Activated CD4-positive, alpha-beta memory T cell treated with anti-CD3 and anti-CD28 coated beads, Interleukin-2, amount 10 ng/mL, durations not matched to agents 7 days and 5 days (primary cell): ENCODE measurements at places on chromosomes 5 and 9. TPM values are rescaled to one million over a fixed set of nuclear protein-coding genes. Genes with fewer than 3 reads are reported as not detected.

The NFIL3 gene
- 100 TPM for total RNA-seq

- peaks cover 2% of the 10 kb centered on the region for H3K27me3 ChIP-seq
- H3K27ac ChIP-seq: no peak overlapping the region
- H3K4me1 ChIP-seq: no peaks in the 10 kb centered on the region
These were observed 98.1 kb upstream of the TUT7 start for GRCh38 chr9:86452201-86452828.

DNA sequence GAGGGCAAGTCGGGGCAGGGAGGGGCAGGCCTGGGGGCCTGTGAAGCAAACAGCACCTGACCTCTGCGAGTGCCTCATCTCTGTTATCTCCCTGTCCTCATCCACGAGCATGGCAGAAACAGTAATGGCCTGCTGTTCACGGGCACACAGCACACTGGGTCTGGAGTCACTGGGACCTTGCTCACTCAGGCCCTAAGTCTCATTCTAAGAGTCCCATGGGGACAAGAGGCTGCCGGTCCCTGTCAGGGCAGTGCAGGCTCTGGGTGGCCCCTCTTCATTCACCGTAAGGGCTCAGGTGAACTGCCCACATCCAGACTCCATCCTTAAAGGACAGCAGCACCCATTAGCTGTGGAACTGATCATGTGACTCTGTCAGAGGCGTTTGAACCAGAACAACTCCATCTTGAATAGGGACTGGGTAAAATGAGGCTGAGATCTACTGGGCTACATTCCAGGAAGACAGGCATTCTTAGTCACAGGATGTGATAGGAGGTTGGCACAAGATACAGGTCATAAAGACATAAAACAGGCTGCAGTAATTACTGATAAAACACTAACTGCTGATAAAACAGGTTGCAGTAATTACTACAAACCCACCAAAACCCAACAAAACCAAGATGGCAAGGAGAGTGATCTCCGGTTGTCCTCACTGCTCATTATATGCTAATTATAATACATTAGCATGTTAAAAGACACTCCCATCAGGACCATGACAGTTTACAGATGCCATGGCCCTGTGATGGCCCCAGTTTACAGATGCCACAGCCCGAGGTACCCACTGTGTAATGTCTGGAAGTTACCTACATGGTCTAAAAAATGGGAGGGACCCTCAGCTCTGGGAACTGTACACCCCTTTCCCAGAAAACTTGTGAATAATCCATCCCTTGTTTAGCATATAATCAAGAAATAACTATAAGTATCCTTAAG lies 28.7 kb downstream of the BICD2 start:
- H3K36me3 ChIP-seq: no peaks in the 10 kb centered on the region
- H3K4me1 ChIP-seq: peaks cover 37% of the 10 kb centered on the region
- no peak overlapping the region for H3K27ac ChIP-seq
- DNase-seq: no peak

GRCh38 chr5:150781706-150782614 lies 3.4 kb downstream of the SMIM3 start:
- no peaks in the 10 kb centered on the region for H3K27me3 ChIP-seq
- DNase-seq: no peak
- no peak overlapping the region for H3K4me3 ChIP-seq
- peaks cover 25% of the 10 kb centered on the region for H3K36me3 ChIP-seq

- no peak for DNase-seq
- H3K4me3 ChIP-seq: no peak overlapping the region
- no peak overlapping the region for H3K27ac ChIP-seq
- H3K36me3 ChIP-seq: no peaks in the 10 kb centered on the region
- H3K27me3 ChIP-seq: no peaks in the 10 kb centered on the region
These were observed 24.1 kb downstream of the BICD2 start for GRCh38 chr9:92740446-92740961.

DNA sequence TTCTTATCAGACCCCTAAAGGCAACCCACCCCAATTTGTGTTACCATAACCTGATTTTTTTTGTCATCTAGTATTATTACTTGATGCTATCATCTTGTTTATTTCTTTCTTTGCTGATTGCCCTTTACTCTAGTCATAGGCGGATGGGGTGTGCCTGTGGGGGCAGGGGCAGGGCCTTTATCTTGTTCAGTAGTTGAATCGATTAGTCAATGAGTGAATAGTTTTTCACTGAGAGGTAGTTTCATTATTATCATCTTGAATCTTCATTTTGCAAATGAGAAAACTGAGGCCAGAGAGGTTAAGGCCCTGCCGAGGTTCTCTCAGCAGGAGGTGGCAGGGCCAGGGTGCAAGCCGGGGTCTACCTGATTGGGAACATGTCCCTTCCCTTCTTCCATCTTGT lies 9.4 kb upstream of the GM2A start:
- DNase-seq: no peak
- no peak overlapping the region for H3K4me3 ChIP-seq
- peaks cover 45% of the 10 kb centered on the region for H3K4me1 ChIP-seq
- no peaks in the 10 kb centered on the region for H3K27me3 ChIP-seq
- H3K36me3 ChIP-seq: no peaks in the 10 kb centered on the region

DNA sequence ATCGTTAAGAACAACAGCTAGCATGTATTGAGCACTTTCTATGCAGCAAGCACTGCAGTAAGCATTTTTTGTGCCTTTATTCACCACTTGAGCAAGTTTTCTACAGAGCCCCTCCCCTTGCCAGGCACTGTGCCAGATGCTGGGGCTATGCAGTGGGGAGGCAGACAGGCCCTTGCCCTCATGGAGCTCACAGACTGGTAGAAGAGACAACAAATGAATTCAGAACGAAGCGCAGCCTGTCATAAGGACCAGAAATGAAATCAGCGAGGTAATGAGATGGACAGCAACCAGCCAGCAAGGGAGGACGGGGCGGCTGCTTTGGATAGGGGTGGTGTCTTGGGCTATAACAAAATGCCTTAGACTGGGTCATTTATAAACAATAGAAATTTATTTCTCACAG lies 68.8 kb downstream of the C9orf50 start:
- H3K27ac ChIP-seq: no peak overlapping the region
- DNase-seq: no peak
- no peak overlapping the region for H3K4me3 ChIP-seq
- peaks cover 41% of the 10 kb centered on the region for H3K27me3 ChIP-seq
- no peaks in the 10 kb centered on the region for H3K36me3 ChIP-seq
- H3K4me1 ChIP-seq: peaks cover 7% of the 10 kb centered on the region

DNA sequence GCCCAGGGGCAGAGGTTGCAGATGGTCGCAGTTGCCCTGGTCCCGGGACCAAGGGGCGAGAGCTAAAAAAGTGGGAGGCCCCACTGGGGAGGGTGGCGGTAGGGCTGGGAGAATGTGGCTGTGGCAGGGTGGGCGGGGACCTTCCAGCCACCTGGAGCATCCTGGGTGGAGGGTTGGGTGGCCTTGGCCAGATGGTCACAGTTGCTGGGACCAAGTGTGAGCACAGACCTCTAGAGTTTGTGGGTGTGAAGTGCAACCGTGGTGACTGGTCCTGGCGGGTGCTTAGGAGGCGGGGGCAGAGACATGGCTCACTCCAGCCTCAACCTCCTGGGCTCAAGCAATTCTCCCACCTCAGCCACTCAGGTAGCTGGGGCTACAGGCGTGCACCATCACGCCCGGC lies 5.7 kb upstream of the TRAF2 start:
- H3K27me3 ChIP-seq: no peaks in the 10 kb centered on the region
- no peak overlapping the region for H3K4me3 ChIP-seq
- H3K27ac ChIP-seq: peak overlapping the region; percentile 91
- peaks cover 43% of the 10 kb centered on the region for H3K4me1 ChIP-seq
- DNase-seq: no peak

GRCh38 chr5:96829297-96829696 lies 21.6 kb upstream of the ERAP1 start:
- H3K4me1 ChIP-seq: peaks cover 2% of the 10 kb centered on the region
- no peak overlapping the region for H3K27ac ChIP-seq
- DNase-seq: no peak
- H3K36me3 ChIP-seq: no peaks in the 10 kb centered on the region
- peaks cover 19% of the 10 kb centered on the region for H3K27me3 ChIP-seq

DNA sequence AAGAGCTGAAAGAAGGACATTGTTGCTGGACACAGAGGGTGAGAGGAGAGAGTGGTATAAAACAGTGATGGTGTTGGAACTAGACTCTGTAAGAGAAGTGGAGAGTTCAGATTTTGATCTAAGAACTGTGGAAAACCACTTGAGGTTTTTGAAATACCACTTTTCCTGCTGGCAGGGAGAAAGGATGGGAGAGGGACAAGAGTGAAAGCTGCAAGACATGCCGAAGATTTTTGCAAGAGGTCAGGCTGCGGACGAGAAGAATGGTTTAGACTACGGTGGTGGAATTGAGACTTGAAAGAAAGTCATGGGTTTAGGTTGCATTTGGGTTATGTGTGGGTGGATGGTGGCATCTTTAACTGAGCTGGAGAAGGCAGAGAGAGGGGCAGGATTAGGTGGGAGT lies 202.2 kb upstream of the RPS23 start:
- no peaks in the 10 kb centered on the region for H3K36me3 ChIP-seq
- no peak overlapping the region for H3K4me3 ChIP-seq
- no peaks in the 10 kb centered on the region for H3K4me1 ChIP-seq

DNA sequence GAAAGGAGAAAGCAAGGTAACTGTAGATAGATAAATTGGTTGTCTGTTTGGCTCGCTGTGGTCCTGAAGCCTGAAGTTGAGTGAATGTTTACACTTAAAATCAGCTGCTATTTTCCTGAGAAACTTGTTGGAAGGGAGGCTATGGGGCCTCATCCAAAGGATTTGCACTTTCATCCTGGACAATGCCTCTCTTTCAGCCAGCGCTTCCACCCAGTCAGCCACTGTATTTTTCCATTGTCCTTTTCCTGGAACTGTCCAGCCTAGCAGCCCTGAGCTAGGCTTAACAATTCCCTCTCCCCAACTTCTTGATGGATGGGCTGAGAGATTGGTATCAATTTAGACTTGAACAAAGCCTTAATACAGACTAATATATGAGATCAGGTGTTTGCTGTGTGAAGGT lies 429.2 kb downstream of the DMAC1 start:
- DNase-seq: no peak
- H3K36me3 ChIP-seq: no peaks in the 10 kb centered on the region
- H3K27me3 ChIP-seq: peaks cover 11% of the 10 kb centered on the region
